ENCODE measurements at places on chromosomes 2 and 18.

- DNase-seq, result no peak
Measured at GRCh38 chr2:80517316-80517715, 212.8 kb upstream of the LRRTM1 start.

- no peak for DNase-seq
Measured at GRCh38 chr2:62505109-62505749, 766 bp downstream of the TMEM17 start.

GRCh38 chr18:9429662-9429993 is 45.7 kb upstream of the RALBP1 start:
- no peak for DNase-seq

DNA sequence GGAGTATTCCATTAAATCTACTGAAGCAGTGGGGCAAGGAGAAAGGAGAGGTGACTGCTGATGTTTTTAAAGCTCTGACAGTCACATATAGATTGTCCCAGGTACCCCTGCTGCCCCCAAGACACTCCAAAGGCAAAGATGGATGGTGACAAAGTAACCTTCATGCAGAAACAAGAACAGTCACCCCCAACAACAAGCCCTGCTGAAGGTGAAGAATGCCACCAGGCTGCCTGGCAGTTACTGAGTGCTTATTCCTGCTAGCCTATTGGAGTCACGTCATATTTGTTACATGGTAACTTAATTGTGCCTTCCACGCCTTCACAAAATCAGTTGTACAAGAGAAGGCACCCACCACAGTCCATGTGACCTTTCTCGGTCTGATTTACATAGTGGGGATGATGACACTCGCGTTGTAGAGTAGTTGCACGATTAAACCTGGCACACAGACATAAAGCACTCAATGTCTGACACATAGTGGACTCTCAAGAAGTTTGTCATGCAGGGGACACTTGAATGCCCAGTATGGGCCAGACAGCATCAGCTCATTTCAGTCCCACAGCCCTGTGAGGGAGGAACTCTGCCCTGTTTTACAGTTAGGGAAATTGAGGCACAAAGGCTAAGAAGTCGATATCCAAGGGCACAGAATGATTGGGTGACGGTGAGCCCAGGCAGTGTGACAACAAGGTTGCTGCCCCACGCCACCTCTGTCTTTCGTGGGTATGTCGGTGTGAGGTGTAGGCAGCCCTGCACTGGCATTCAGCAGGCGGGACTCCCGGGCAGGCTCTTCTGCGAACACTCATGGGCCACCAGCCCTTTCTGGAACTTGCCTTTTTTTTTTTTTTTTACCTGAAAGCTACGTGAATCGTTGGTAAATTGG is 62.7 kb downstream of the ZCCHC2 start:
- DNase-seq, result no peak

DNA sequence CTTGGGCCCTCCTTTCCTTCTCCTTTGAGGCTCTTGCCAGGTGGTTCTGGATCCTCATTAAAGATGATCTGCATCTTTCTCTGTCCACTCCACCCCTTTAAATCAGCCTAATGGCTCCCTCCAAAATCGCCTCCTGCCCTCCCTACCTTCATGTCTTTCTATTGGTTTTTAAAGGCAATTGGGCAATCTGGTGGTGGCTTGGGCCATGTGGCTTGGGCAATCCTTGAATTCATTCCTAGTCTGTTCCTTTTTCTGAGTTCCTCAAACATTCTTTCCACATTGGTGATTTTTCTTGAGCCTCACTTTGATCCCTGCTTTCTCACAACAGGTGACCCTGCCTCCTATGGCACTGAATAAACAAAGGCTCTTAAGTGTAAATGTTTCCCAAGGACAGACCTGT is 266.2 kb upstream of the REV1 start:
- DNase-seq, result no peak

DNA sequence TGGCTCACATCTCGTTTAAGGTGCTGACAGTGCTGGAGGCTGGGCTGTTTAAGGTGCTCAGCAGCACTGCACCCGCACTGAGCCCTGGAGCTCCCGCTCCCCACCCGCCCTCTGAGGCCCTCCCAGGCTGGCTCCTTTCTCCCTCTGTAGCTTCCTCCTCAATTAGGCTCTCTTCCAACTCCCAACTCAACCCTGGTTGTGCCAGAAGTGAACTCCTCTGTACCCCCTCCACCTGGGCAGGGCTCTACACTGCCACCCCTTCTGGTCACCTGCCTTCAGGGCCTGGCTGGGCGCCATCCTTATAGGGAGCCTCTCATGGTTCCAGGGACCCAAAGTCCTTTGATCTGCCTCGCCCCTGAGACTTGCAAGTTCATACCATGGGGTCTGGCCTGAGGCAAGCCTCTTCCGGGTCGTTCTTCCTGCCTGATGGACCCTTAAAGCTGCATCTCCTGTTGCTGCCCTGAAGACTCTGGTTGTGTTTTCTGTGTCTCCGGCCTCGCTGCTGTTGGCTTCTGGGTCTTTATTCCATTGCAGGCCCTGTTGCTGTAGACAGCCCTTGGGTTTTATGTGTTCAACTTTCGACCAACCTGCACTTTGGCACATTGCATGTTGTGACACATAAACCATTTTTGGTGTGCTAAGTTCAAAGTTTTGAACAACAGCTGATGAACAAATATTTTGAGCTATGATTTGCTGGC is 199.6 kb downstream of the LDLRAD4 start:
- DNase-seq, result no peak

Measured in HEK293T (cell line).